ENCODE measurements at places on chromosomes 6 and 20.

DNA sequence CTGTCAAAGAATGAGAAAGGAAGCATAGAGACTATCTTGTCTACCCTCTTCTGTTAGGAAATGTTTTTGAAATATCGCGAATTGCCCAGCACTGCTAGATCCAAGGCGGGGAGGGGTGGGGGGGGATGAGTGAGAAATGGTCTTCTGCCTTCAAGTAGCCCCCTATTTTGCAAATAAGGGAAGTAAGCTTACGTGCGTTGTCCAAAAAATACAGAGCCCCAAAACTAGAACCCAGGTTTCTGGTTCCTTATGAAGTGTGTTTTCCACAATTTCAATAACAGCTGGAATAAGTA, 923 bp upstream of the ILRUN start:
- DNase-seq = no peak

DNA sequence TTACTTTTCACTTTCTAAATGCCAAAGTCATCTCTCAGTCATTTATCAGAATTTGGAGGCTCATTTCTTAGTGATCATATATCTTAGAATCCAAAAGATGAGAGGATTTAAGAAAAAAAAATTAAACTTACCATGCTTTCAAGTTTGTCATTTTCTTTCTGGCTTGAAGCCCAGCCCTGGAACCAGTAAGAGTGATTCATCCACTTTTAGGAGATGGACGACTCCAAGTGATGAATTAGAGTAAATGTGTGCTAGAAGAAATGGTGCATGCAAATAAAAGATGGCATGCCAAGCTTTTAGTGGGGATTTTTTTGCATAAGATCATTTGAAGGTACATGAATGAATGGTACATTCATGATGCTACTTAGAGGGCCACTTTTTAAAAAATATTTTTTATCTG, 20.1 kb downstream of the PLCB1 start:
- DNase-seq = no peak

- no peak for DNase-seq
Measured at GRCh38 chr20:48531505-48531904, 296.3 kb downstream of the PREX1 start.

DNA sequence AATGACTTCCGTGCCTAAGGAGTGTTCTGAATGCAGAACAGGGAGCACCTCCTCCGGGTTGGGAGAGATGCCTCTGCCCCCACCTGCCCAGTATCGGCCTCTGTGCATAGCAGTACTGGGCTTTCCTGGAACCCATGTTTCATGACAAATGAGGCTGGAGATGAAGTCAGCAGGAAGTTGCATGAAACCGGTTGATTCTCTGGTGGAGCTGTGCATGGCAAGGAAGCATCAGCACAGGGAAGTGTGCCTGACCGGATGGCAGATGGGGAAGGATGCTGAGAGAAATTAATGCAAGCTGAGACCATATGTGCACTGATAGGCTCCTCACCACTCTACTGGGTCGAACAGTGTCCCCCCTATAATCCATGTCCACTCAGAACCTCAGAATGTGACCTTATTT, 155.5 kb downstream of the CDH26 start:
- DNase-seq = peak; percentile 45

DNA sequence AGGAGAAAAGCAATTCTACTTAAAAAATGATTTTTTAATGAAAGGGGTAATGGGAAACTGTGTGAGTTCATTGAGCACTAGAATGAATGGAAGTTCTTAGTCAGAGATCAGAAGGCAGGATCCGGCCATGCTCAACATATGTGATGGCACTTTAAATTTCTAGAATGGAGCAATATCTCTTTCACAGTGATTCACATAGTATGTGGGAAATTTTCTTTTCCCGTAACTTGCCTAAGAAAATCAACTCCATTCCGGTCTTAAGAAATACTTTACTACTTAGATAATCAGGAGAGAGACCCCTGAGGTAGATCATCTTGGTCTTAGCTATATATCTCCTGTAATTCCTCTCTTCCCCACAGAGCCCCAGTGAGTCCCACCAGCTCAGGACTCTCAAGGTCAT, 131.8 kb downstream of the SCML4 start:
- no peak for DNase-seq

- no peak for DNase-seq
Measured at GRCh38 chr6:71279740-71280139, 8.9 kb upstream of the OGFRL1 start.

DNA sequence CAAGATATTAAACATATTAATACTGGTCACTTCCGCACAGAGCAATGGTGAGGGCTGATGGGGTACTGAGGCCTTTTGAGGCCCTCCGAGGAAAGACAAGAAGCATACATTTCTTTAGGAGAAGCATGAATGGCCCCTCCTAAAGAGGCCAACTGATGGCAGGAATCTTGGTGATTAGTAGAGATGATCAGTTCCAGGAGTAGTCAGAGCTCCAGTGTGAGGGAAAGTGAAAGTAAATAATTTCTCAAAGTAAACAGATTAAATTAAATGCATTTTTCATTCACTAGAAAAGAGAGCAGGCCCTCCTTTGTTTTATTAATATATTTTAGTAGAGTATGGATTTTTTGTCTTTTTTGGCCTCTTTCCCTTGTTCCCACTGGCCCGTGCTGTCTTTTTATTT, 38.2 kb downstream of the NOX3 start:
- no peak for DNase-seq

DNA sequence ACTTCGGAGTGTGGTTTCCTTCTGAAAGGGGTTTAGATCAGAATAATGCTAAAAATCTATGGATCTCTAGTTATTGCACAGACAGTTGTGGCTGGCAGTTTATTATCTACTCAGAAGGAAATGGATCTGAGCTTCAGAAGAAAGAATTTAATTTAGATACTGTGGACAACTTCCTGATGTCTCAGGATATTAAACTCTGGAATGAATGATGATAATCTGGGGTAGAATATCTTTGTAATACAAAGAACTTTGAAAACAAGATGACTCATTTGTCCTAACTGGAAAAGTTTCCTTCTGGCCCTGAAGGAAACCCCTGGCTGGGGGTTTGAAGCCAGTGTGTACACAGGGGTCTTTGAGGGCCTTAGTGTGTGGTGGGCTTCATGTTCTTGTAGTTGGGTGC, 78.0 kb downstream of the EDN3 start:
- no peak for DNase-seq

Measured in activated CD8-positive, alpha-beta memory T cell treated with anti-CD3 and anti-CD28 coated beads for 24 hours (primary cell).